ENCODE measurements at places on chromosomes 5 and 9.
A peak's percentile ranks its signal among the peaks of the same experiment; 100 is the strongest.

DNA sequence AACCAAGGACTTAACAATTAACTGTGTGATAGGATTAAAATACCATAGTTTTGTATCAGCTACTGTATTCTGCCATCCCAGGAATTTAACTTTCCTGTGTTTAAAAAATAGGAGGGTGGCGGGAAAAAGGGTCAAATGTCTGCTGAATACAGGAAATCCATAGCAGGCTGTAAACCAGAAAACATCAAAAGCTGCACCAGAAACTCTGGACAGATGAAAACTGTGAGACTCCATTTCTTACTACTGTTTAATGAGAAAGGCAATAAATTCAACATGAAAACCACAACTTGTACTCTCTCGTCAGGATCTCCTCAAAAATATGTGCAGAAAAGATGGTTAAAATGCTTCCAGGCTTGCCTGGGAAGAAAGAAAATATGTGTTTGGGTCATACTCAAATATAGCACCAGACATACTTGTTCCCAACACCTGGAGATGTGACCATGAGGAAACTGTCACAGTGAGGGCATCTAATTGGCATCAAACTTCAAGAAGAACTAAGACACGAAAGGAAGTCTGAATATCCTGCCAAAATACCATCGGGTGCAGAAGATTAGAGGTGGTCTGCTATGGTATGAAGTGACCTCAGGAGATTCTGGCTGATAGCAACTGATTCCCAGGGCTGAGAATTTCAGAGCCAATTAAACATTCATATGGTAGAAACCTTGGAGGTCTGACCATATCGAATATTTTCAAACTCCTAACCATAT, 164.7 kb upstream of the TARS1 start:
- no peak for DNase-seq

- no peak for DNase-seq
Measured at GRCh38 chr9:119343059-119343990, 25.9 kb downstream of the BRINP1 start.

DNA sequence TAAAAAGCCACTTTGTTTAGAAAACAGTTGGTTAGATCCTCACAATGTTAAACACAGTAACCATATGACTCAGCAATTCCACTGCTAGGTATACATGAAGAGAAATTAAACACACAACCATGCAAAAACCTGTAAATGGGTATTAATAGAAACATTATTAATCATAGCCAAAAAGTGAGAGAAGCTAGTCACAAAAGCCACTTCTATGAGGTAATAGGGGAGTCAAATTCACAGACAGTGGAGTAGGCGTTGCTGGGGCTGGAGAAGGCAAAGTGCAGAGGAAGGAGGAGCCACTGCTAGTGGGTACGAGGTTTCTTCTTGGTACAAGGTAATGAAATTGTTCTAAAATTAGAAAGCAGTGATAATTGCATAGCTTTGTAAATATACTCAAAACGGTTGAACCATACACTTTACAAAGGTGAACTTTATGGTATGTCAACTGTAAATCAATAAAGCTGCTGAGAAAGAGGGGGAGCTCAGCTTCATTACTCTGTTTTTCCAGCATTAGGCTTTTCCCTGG, 364.4 kb downstream of the GADD45G start:
- peak; percentile 69 for DNase-seq

GRCh38 chr5:168159425-168159824, 132.0 kb upstream of the WWC1 start:
- DNase-seq: peak; percentile 85

GRCh38 chr9:106284296-106284695, 578.7 kb upstream of the ZNF462 start:
- no peak for DNase-seq

- no peak for DNase-seq
Measured at GRCh38 chr5:63127054-63127453, 548.4 kb downstream of the LRRC70 start.

GRCh38 chr5:74450095-74450494, 190.4 kb downstream of the ENC1 start:
- DNase-seq: no peak

DNA sequence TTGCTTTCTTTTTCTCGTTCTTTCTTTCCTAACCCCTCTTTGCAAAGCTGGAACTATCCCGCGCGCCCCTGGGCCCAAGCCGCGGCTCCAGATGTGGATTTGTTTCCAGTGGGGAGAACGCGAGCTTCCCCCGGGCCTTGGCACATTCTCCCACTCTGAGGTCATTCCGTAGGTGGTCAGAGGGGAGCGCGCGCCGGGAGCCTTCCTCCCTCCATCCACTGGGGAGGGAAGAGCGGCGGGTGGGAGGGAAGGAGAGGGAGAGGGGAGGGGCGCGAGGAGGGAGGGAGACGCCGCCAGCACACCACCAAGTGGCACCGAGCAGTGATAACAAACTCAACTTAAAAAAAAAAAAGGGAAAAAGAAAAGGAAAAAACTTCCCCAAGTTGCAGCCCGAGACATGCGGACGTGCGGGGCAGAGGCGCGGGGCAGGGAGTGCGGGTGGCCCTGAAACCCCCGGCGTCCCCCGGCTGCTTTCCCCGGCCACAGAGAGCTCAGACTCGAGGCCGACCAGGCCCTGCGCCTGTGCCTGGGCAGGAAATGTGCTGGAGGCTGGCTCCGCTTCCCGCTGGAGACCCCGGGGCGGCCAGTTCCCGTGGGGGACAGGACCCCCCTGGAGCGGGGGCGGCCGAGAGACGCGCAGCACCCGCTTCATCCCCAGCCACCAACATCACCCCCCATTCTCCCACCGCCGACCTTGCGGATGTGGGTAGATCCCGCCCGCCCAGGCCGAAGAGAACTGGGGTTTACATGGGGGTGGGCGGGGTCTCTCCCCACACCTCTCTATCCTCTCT, 3.1 kb downstream of the IER5L start:
- DNase-seq: peak; percentile 65

GRCh38 chr9:115278326-115279035, 160.5 kb upstream of the TNC start:
- DNase-seq: no peak
